Thymus (tissue), 14 donors: ENCODE measurements at places on chromosomes 1 and 21.

DNA sequence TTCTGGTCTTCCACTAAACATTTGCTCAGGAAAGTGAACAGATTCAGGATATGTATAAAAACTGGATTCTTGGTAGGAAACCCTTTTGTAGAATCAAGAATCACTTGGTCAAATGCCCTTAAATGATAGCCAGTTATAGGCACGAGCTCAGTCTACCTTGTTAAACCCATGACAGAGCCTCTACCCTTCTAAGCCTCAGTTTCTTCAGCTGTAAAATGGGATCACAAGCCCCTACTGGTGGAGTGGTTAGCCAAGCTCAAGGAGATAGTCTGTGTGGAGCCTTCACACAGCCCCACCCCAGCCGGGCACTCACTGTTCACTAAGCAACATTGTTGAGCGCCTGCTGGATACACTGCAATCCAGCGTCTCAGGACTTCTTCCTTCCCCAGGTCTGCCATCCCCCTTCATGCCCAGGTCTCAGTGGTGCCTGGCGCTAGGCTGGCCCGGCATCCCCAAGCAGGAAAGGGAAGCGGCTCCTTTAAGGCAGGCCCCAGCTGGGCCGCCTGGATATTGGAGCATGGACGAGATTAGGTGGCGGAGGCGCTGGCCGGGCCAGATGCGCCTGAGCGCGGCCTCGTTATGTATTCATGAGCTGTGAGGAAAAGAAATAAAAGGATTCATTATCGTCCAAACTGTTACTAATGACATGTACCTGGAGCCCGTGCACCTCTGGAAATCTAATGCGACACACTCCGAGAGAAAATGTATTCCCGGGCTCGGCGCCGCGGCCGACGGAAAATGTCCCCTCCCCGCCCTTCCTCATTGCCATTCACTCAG, 75.6 kb downstream of the TAS1R2 start:
- DNase-seq = no peak

DNA sequence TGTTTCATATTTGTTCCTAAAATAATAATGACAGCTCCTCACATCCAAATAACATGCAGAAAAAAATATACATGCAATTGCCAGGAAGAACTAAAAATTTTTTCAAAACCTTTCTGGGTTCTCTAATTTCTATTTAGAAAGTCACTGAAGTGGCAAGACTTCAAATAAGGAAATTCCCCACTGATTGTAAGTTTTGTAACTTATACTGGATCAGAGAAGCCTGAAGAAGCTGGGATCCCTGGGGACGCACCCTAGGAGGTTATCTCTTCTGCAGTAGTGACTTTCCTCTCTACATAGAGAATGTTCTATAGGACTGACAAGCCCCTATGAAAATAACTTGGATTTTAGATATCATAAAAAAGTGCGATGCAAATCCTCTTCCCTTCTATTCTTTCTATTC, 182.6 kb downstream of the MRPL39 start:
- no peak for DNase-seq

DNA sequence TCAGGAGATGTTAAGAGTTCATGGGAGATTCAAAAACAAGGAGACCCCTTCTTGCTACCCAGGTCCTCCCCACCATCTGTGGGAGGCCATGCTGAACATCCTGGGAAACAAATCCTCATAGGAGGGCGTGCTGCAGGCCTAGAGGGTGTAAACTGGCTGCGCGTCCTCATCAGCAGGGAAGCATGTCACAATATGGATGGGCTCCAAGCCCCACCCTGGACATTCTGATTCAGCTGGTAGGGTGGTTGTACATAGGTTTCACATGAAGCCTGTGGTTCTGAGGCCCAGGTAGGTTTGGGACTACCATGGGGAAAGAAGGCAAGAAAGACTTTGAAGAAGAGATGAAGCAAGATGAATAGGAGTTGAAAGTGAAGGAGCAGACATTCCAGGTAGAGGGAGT, 44.6 kb upstream of the IFNLR1 start:
- no peak for DNase-seq

GRCh38 chr1:21324368-21325141, 34.3 kb upstream of the ECE1 start:
- DNase-seq = peak; percentile 50

DNA sequence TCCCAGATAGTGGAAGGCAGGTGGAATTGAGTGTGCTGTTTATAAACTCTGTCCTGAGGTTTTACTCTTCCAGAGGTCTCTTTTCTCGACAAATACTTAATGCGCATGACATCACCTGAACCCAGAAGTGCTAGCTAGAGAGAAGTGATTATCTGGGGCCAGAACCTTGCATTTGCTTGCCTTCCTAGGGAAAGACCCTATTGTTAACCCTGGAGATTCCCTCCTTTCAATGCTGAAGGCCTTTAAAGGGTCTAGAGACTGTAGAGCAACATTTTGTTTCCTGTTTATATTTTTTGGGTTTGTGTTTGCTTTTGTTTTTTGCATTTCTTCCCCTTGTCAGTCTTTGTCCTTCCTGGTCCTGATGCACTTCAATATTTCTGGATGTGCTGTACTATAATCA, 36.2 kb downstream of the ATP2B4 start:
- no peak for DNase-seq

- no peak for DNase-seq
Observed at GRCh38 chr1:25430967-25431881, 527 bp downstream of the MACO1 start.

DNA sequence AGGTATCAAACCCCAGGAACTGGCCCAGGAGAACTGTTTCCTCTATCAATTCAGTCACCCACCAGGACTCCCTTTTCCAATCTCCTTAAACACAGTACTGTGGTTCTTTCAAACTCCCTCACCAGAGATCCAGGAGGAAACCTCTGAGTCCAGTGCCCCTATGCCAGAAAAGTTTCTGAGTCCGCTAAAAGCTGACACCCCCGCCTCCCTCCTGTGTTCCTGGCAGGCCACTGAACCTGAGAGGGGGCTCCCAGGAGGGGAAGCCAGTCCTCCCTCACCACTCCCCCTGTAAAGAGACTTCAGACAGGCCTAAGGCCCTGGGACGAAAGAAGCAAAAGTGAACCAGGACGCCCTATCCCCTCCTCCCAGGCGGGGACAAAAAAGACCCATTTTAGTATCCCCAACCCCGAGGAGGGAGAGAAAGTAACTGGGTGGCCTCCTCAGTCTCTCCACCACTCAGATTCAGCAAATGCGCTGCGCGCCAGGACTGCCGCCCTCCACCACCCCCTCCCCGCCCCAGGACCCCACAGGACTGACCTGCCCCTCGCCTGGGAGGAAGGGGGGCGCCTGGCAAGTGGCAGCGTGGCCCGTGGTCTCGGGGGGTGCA, 624 bp downstream of the SLC41A1 start:
- DNase-seq = no peak

DNA sequence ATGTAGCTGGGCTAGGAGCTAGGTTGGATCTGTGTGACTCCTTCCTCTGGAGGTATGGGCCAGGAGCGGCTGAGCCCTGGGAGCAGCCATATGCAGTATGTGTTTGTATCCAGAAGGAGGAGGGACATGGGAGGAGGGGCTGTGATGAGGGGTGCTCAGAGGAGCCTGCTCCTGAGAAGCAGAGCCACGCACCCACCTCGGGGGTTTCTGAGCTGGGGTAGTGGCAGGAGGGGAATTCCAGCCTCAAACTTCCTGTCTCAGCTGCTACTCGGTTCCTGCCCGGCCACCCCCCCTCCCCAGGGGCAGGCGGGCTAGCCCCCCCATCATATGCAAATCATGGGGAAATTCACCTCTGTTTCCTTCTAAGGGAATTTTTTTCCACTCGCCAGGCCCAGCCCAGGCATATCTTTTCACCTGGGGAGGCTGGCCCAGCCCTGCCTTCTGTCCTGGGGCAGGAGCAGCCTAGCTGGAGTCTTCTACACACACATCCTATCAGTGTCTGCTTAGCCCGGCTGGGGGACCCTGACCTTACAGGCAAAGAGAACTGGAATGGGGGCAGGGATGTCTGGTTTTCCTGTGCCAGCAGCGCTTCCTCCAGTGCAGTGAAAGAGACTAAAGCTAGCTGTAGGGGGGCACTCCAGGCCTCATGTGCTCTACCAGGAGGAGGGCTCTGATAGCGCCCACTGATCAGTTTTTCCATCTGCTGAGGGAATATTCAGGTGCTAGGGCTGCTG, 3.0 kb downstream of the ZC3H12A start:
- DNase-seq = peak; percentile 73

DNA sequence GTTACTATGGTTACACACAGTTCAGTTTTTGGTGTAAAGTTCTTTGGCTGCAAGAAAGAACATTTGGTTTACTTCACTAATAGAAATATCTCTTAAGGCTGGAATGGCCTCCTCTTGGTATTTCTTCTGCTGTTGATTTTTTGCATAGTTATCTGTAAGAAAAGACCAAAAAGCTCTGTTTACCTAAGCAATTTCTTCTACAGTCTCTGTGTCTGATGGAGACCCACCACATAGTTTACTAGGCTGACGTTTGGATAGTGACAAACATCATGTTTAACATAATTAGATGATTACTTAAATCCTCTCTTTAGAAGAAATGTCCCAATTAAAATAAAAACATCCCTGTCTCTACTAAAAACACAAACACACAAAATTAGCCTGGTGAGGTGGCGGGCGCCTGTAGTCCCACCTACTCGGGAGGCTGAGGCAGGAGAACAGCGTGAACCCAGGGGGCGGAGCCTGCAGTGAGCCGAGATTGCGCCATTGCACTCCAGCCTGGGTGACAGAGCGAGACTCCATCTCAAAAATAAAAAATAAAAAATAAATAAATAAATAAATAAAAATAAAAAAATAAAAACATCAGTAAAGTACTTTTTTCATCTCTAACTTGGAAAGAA, 7.2 kb downstream of the PIGP start:
- no peak for DNase-seq

DNA sequence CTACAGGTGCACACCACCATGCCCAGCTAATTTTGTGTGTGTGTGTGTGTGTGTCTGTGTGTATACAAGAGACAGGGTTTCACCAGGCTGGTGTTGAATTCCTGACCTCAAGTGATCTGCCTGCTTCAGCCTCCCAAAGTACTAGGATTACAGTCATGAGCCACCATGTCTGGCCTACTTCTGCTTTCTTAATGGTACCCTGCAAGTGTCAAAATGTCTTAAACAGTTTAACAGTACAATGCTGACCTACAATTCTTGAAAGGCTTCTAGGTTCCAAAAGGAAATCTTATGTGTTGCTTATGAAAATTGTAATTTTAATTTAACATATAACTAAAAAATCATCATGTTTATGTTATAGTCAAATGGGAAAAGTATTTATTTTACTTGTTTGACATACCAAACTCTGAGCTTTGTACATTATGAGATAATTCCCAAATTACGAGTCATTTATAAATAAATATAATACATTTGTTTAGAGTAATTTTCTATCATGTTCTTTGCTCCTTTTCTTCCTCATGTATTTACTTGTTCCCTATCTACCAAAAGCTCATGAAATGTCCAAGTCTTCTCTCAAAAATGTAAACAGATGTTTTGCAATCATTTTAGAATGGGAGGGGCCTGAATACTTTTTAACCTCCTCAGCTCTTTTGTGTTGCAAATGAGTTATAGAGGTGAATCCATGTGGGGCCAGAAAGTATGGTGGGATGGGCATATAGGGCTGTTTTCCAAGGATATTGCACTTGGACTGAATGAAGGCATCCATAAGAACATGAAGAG, 8.4 kb upstream of the VCAM1 start:
- no peak for DNase-seq

DNA sequence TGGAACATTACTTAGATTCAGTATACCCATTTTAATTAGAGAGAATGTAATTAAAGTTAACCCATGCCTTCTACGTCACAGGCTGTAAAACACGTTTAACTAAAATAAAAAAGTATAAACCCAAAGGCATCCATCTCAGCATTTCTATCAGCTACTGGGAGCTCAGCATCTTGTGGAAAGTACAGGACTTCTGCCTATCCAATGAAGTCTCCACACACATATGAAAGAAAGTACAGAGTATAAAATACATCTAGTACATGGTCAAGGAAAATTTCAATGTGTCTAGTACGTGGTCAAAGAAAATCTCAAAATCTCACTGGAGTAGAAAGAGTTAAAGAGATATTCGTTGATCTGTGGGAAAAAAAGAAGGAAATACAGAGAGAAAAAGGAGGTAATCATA, 141.4 kb upstream of the ZNHIT6 start:
- DNase-seq = no peak

DNA sequence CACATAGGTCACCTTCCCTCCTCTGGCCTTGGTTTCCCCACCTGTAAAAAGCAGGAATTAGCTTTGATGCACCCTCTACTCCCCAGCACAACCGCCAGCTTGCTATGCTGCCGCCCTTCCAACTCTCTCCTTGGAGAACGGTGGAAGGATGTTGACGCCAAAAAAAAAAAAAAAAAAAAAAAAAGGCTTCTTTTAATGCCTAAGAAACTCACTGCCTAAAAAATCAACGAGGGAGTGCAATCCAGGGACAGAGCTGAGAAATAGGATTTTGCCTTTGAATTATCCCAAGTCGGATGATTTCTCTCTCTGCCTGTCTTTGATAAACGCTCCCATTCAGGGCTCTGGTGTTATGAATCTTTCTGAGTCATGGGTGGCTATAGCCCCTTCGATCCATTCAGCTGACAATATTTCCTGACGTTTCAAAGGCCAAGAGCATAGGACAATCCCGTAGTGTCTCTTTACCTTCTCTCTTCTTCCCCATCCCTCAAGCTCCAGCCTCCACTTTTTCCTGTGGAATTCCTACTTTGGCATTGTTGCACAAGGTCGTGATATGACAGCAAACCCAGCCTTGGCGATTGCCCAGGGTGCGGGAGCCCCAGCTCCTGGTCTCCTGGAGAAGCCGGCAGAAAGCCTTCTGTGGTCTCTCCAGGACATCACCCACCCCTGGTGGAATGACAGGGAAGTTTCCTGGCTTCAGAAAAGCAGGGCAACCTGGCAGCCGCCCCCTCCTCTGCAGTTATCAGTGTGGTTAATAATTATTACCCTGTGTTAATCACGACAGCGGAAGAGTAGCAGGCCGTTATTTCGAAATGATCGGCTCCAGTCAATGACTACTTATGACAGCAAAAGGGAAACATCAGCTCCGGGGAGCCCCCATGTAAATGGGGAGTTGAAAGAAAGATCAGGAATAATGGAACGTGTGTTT, 8.0 kb upstream of the PLXNA2 start:
- no peak for DNase-seq

- no peak for DNase-seq
Observed at GRCh38 chr1:101207891-101208290, 28.9 kb upstream of the S1PR1 start.

- no peak for DNase-seq
Observed at GRCh38 chr1:165069829-165070228, 286.7 kb downstream of the LMX1A start.

DNA sequence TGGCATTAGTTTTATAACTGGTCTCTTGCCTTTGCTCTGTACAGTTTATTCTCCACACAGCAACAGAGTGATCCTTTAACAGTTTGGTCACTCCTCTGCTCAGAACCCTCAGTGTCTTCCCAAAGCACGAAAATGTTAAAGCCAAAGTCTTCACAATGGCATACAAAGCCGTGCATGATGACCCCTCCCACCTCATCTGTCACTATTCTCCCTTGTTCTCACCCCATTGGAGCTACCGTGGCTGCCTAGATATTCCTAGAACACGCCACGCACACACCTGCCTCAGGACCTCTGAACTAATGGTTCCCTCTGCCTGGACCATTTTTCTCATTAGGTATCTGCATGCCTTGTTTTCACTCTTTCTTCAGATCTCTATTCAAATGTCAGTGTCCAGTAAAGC, 8.6 kb upstream of the SEMA4A start:
- no peak for DNase-seq

GRCh38 chr1:112937495-112937894, 18.5 kb downstream of the SLC16A1 start:
- DNase-seq = no peak

- DNase-seq = no peak
Observed at GRCh38 chr1:19758227-19758830, 41.4 kb downstream of the TMCO4 start.

- DNase-seq = no peak
Observed at GRCh38 chr1:78549891-78550290, 59.1 kb downstream of the PTGFR start.
